ENCODE measurements at places on chromosomes 1 and 21.

GRCh38 chr1:183913567-183913993 lies 108.7 kb downstream of the RGL1 start:
- DNase-seq: no peak

GRCh38 chr1:19206947-19207346 lies 3.1 kb downstream of the UBR4 start:
- no peak for DNase-seq

DNA sequence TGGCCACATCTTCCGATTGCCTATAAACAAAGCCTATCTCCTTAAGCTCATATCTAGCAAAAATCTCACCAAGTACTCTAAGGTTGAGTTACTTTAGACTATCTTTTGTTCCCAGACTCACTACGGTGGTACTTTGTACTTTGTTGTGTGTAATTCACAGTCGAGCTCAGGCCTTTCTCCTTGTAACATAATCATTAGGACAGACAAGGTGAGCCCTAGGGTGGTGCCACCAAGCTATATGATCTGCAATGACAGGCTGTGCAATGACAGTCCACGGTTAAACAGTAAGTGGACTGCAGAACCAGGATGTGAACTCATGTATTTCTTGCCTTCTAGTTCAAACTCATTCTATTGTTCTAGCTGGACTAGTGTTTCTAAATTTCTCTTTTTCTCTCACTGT lies 132.2 kb downstream of the UBE2U start:
- no peak for DNase-seq

DNA sequence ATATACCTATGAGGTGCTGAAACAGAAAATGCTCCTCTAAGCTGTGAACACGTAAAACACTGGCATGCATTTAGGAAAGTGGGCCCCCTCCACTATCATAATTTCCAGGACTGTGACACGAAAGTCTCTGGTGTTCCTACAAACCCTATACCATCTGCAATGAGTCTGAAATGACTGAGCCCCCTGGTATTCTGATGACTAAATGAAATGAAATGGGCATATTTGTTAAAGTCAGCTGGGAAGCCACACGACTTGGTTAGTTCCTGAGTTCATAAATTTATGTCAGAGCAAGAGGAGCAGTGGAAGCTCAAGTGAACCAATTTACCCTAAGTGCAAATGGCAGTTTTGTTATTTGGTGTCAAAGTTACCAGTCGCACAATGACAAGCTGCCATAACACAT lies 182.3 kb downstream of the KCTD3 start:
- no peak for DNase-seq

DNA sequence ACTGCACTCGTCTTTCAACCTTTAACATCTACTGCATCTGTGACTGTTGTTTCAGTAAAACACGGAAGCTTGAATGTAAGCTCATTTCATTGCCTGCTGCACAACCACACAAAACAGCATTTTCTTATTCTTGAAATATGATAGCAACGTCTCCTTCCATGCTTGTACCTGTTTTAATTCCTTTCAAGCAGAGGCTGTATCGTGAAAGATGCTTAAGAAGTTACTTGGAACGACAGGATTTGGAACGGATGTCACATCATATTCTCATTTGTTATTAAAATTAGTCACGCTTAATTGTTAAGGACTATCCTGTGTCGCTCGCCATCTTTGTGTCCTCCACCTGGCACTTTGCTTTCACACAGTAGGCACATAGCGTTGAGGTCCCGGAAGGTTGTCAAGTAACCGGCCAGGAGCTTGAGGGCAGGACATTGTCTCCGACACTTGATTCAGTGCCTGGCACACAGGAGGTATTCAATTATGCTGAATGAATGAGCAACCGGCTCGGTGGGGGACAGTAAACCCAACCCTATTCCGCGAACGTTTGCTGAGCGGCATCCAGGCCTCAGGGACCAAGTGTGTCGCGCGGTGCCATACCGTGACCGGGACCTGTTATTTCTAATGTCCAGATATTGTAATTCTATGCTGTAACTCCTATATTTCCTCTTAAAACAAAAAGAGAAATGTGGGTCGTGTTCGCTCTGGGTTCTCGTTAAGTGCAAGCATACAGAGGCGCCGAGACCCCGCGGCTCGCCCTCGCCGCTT lies 499 bp upstream of the SH3GLB1 start:
- DNase-seq: no peak

DNA sequence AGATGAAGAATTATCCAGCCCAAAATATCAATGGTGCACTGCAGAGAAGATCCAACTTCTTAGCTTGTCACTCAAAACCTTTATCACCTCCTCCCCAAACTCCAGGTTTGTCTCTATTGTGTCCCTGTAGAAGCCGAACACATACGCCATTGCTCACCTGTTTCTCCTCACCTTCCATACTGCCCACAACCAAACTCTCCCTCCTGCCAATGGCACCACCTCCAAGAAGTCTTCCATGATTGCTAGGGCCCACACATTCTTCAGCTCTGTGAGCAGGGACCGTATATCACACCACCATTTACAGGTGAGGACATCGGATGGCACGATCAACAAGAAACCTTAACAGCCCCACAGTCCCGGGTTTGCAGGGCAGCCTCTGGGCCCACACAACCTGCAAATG lies 2.2 kb downstream of the LAPTM5 start:
- DNase-seq: no peak

- no peak for DNase-seq
These were observed 125.5 kb upstream of the HNRNPU start for GRCh38 chr1:244989813-244990212.

DNA sequence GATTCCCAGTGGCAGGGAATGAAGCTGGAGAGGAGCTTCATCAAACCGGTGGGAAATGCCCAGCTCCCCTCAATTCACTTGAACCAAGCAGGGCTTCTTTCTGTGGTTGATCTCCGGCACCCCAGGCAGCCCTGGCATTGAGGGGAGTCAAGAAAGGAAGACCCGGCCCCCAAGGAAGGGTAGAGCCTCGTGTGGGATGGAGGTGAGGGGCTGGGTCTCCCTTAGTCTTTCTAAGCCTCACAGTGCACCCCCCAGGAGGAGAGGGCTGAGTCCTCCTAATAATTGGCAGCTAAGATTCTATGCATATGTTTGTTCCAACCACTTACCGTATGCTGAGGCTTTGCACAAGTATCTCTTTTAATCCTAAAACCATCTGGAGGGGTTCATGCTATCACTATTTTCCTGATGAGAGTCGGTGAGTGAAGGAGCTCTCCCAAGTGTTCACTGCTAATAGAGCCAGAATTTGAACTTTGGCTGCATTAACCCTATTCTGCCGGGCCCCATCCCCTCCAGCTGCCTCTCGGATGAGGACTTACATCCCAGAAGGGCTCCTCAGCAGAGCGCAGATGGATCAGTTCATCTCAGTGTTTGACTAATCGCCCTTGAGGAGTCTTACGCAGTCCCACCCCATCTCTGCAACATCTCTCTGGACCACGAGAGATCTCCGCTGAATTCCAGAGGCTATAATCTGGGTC lies 33.1 kb upstream of the TMEM51 start:
- no peak for DNase-seq

- no peak for DNase-seq
These were observed 4.5 kb upstream of the SDE2 start for GRCh38 chr1:226003502-226004170.

DNA sequence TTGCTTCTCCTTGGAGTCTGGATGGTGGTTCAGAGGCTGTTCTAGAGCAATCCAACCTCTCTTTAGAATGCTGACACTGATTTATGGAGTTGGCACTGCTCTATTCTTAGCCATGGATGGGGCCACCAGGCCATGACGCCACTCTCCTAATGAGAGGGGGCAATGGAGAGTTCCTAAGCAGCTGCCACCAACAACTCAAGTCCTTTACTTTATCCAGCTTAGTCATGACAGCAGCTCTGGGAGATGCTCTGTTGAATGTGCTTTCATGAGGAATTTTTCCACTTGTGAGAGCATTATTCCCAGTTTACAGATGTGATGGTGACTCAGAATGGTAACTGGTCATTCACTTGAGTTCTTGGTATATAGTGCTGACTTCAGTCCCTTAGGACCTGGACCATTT lies 366.3 kb downstream of the HHAT start:
- no peak for DNase-seq

GRCh38 chr1:18035145-18035544 lies 72.5 kb upstream of the IGSF21 start:
- DNase-seq: no peak

DNA sequence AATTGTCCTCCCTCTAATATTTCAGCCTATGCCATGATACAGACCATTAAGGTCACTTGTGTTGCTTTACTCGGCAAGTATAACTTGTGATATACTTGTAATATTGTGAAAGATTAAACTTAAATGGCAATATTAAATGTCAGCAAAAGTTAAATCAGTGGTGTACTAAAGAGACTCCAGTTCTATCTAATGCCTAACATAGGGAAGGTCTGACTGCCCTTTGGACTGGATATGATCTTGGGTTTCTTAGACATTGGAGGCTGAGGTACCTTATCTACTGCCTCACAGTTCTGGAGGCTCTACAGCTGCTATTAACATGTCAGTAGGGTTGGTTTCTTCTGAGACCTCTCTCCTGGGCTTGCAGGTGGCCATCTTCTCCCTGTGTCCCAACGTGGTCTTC lies 89.9 kb downstream of the MT1HL1 start:
- no peak for DNase-seq

GRCh38 chr1:169486281-169487051 lies 722 bp upstream of the SLC19A2 start:
- peak; percentile 37 for DNase-seq

- DNase-seq: no peak
These were observed 425.3 kb downstream of the DUSP10 start for GRCh38 chr1:221316491-221317056.

- DNase-seq: no peak
These were observed 146.7 kb downstream of the HMCN1 start for GRCh38 chr1:185880779-185881333.

- peak; percentile 38 for DNase-seq
These were observed 133.2 kb upstream of the ZBTB40 start for GRCh38 chr1:22318279-22318981.

DNA sequence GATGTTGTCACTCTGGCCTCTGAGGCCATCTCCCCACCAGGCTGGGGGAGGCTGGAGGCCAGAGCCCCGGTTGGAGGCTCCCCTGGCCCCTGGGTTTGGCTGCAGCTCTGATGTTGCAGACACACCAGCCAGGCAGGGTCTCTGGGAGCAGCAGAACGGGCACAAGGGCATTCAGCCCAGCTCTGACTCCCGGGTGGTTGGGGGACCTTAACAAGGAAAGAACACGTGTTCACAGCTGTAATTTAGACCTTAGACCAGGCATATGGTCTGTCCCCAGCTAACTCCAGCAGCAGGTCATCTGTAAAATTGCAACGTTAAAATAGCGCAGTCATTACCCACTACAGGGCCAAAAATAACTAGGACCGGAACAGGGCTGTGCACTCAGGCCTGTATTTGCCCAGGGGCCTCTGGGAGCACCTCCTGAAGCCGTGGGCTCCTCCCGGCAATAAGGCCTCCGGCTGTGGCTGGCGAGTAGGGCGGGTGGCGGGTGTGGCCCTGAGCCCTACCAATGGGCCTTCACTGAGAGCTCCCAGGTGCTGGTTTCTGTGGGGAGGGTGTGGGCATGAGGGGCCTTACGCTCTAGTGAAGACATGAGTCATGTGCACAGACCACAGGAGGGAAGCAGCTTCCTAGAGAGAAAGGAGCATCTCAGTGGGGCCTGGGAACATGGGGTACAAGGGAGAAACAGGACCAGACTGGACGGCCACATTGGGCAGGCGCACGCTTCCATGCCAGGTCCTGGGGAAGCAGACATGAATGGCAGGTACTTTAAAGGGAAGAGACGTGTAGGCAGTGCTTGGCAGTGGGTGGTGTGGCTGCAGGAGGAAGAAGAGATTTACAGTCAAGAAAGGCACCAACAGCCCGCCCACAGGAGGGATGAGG lies 6.1 kb downstream of the LDLRAP1 start:
- no peak for DNase-seq

Measured in frontal cortex (tissue), 4 donors.